ENCODE measurements at places on chromosomes 1 and 21. TPM values are rescaled to one million over a fixed set of nuclear protein-coding genes. Genes with fewer than 3 reads are reported as not detected.

Gene OR2W3
- not detected for total RNA-seq

Gene KLHDC8A
- 0.74 TPM for total RNA-seq

Gene AQP10
- total RNA-seq, result not detected

Gene TIMM17A
- total RNA-seq, result 90.4 TPM

Gene MTARC2
- total RNA-seq, result 9.7 TPM

Gene VWA1
- total RNA-seq, result 12.5 TPM

Gene CFHR1
- 0.17 TPM for total RNA-seq

Gene ITGB3BP
- 24.6 TPM for total RNA-seq

Gene CACNA1S
- not detected for total RNA-seq

Gene LCE3B
- total RNA-seq, result not detected

Gene OR2T2
- not detected for total RNA-seq

Gene RNF11
- 32.2 TPM for total RNA-seq

Gene F13B
- total RNA-seq, result not detected

Gene ASCL5
- 0.11 TPM for total RNA-seq

Gene ETV3L
- not detected for total RNA-seq

Gene ITLN2
- 0.66 TPM for total RNA-seq

Gene ARTN
- 0.10 TPM for total RNA-seq

Gene NUCKS1
- total RNA-seq, result 99.7 TPM

Gene C1orf115
- total RNA-seq, result 4.5 TPM

Gene NPPA
- total RNA-seq, result not detected

Gene FYB2
- total RNA-seq, result not detected

Gene LEFTY2
- total RNA-seq, result not detected

Gene C8A
- total RNA-seq, result not detected

Gene CLDN14
- 0.07 TPM for total RNA-seq

Gene FCN3
- total RNA-seq, result not detected

Gene KIAA0040
- total RNA-seq, result 1.1 TPM

Gene ATP5PB
- total RNA-seq, result 248 TPM

Gene TSSK3
- 0.18 TPM for total RNA-seq

Gene UMODL1
- not detected for total RNA-seq

Gene HSF2BP
- 2.2 TPM for total RNA-seq

Gene UBXN10
- total RNA-seq, result not detected

Gene AMY2A
- not detected for total RNA-seq

Gene CHD5
- 2.6 TPM for total RNA-seq

Gene CCDC190
- not detected for total RNA-seq

Gene GNG4
- 13.0 TPM for total RNA-seq

Gene PLCH2
- 0.40 TPM for total RNA-seq
